ENCODE measurements at places on chromosomes 1 and 21.

GRCh38 chr21:33975548-33976081 is 60.0 kb upstream of the ATP5PO start:
- no peaks in the 10 kb centered on the region for H3K27me3 ChIP-seq
- peaks cover 5% of the 10 kb centered on the region for H3K4me1 ChIP-seq
- no peaks in the 10 kb centered on the region for H3K36me3 ChIP-seq

DNA sequence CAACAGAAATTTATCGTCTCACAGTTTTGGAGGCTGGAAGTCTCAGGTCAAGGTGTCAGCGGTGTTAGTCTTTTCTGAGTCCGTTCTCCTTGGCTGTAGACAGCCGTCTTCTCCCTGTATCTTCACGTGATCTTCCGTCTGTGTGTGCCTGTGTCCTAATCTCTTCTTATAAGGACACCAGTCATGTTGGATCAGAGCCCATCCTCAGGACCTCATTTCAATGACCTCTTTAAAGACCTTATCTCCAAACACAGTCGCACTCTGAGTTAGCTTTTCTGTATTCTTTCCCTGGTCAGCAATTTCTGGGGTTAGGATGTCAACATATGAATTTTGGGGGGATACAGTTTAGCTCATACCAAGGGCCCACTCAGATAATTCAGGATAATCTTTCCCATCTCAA is 247.7 kb downstream of the PRDM2 start:
- H3K27me3 ChIP-seq = no peaks in the 10 kb centered on the region
- peaks cover 4% of the 10 kb centered on the region for H3K36me3 ChIP-seq
- no peak overlapping the region for H3K4me3 ChIP-seq
- H3K4me1 ChIP-seq = no peaks in the 10 kb centered on the region
- H3K27ac ChIP-seq = no peak overlapping the region

DNA sequence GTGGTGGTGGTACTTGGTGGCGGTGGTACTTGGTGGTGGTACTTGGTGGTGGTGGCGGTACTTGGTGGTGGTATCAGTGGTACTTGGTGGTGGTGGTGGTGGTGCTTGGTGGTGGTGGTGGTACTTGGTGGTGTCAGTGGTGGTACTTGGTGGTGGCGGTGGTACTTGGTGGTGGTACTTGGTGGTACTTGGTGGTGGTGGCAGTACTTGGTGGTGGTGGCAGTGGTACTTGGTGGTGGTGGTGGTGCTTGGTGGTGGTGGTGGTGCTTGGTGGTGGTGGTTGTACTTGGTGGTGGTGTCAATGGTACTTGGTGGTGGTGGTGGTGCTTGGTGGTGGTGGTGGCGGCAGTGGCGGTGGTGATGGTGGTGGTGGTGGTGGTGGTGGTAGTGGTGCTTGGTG is 20.2 kb downstream of the COQ8A start:
- H3K27ac ChIP-seq = no peak overlapping the region
- H3K4me1 ChIP-seq = no peaks in the 10 kb centered on the region
- H3K27me3 ChIP-seq = no peaks in the 10 kb centered on the region
- no peak for DNase-seq
- H3K36me3 ChIP-seq = peaks cover 6% of the 10 kb centered on the region

GRCh38 chr1:157034137-157034800 is 11.3 kb downstream of the ARHGEF11 start:
- no peak for DNase-seq
- H3K27ac ChIP-seq = no peak overlapping the region
- no peak overlapping the region for H3K4me3 ChIP-seq
- no peaks in the 10 kb centered on the region for H3K36me3 ChIP-seq

DNA sequence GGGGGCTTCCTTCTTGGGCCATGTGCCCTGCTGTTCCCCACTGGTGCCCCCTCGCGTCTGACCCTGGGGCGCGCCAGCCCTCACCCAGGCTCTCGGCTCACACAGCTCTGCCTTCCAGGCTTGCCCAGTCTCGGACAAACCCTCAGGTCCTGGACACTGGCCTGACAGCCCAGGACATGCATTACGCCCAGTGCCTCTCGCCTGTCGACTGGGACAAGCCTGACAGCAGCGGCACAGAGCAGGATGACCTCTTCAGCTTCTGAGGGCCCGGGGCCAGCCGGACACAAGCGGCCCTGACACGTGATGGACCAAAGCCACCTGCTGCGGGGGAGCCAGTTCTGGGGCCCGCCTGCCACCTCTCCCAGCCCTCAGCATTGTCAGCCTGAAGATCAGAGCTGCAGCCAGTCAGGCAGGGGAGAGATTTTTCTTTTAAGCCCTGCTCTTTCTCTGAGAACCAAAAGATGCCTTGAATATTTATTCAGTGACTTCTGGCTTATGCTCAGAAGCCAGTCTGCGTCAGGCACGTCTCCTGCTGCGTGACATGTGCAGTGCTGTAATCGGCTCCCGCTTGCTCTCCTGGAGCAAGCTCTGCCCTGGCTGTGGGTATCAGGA is 23.4 kb downstream of the LDLRAP1 start:
- H3K4me3 ChIP-seq = no peak overlapping the region
- no peak overlapping the region for H3K27ac ChIP-seq
- 0 out of 2 replicates have a peak, but pooled peaks cover 5% of the 10 kb centered on the region for H3K36me3 ChIP-seq
- no peaks in the 10 kb centered on the region for H3K27me3 ChIP-seq
- DNase-seq = peak; percentile 61

DNA sequence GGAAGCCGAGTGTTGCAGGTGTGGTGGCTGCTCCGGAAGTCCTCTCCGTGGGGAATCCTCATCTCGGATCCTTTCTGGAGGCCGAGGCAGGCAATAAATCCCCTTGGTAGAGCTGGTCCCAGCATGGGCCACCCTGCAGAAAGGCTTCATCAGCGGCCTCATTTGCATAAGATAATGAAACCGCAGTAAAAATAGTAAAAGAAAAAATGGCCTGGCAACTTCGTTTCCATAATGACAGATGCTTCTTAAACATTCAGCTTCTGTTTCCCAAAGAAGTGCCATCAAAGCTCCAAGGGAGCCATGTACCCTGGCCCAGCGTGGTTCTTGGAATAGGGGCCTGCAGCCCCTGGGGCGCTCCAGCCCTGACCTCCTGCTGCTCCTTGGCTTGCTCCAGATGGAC is 244.1 kb downstream of the GRIK3 start:
- H3K27me3 ChIP-seq = no peaks in the 10 kb centered on the region
- no peak for DNase-seq
- H3K27ac ChIP-seq = no peak overlapping the region
- H3K4me1 ChIP-seq = no peaks in the 10 kb centered on the region
- H3K4me3 ChIP-seq = no peak overlapping the region

GRCh38 chr1:213688655-213689054 is 299.1 kb upstream of the PROX1 start:
- no peak for DNase-seq
- no peaks in the 10 kb centered on the region for H3K4me1 ChIP-seq
- 0 out of 2 replicates have a peak, but pooled peaks cover 2% of the 10 kb centered on the region for H3K27me3 ChIP-seq

DNA sequence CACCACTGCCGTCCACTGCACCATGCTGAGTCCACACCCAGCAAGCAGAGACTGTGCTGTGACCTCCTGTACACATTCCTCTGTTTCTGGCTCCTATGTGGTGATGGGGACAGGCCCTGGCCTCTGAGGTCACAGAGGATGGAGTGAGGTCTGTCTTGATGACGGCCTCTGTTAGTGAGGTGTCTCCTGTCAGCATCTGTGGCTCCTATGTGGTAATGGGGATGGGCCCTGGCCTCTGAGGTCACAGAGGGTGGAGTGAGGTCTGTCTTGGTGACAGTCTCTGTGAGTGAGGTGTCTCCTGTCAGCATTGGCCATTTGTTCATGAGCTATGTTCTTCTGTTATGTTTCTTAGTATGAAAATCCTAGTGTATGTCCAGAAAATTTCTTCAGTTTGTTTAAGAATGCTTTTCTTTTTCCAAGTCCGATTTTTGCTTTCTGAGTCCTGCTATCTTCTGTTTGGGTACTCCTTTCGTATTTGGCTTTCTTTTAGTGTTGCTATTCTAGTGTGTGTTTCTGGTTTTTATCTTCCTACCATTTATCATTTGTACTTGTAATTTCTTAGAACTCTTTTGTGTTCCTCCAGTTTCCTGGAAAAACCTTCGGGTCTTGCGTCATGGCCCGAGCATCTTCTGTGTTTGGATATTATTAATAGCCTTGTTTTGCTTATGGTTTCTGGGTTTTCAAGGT is 13.4 kb downstream of the SNAP47 start:
- H3K4me3 ChIP-seq = no peak overlapping the region
- no peaks in the 10 kb centered on the region for H3K27me3 ChIP-seq
- DNase-seq = no peak
- H3K4me1 ChIP-seq = no peaks in the 10 kb centered on the region
- H3K27ac ChIP-seq = no peak overlapping the region

DNA sequence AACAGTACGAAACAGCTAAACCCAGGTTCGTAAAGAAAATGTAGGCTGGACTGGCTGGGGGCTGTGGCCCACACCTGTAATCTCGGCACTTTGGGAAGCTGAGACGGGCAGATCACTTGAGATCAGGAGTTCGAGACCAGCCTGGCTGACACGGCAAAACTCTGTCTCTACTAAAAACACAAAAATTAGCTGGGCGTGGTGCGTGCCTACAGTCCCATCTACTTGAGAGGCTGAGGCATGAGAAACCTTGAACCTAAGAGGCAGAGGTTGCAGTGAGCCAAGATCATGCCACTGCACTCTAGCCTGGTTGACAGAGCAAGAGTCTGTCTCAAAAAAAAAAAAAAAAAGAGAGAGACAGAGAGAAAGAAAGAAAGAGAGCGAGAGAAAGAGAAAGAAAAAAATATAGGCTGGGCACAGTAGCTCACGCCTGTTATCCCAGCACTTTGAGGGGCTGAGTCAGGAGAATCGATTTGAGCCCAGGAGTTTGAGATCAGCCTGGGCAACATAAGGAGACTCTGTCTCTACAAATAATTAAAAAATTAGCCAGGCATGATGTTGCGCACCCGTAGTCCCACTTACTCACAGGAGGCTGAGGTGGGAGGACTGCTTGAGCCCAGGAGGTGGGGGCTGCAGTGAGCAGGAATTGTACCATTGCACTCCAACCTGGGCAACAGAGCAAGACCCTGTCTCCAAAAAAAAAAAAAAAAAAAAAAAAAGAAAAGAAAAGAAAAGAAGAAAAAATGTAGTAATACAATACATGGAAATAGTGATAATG is 35.7 kb downstream of the CAPZB start:
- no peaks in the 10 kb centered on the region for H3K27me3 ChIP-seq
- H3K4me1 ChIP-seq = peaks cover 10% of the 10 kb centered on the region
- H3K4me3 ChIP-seq = no peak overlapping the region
- DNase-seq = no peak

DNA sequence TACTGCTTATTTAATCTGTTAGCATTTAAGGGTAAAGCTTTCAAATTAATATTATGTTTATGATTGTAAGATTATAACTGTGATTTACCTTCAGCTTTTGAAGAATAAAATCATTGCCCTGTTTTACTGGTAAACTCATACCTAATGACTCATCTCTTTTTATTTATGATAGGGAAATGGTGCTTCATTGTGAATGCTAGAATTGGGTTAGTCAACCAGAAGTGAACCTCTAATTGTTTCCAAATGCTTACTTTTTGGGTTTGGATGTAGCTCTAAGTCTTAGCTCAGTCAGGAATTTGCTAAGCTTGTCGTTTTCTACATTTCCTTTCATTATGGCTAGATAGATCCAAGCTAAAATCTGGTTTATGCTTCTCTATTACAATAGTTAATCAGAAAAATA is 59.4 kb downstream of the SLC30A7 start:
- no peaks in the 10 kb centered on the region for H3K27me3 ChIP-seq
- H3K27ac ChIP-seq = no peak overlapping the region
- H3K36me3 ChIP-seq = peaks cover 14% of the 10 kb centered on the region
- H3K4me3 ChIP-seq = no peak overlapping the region

DNA sequence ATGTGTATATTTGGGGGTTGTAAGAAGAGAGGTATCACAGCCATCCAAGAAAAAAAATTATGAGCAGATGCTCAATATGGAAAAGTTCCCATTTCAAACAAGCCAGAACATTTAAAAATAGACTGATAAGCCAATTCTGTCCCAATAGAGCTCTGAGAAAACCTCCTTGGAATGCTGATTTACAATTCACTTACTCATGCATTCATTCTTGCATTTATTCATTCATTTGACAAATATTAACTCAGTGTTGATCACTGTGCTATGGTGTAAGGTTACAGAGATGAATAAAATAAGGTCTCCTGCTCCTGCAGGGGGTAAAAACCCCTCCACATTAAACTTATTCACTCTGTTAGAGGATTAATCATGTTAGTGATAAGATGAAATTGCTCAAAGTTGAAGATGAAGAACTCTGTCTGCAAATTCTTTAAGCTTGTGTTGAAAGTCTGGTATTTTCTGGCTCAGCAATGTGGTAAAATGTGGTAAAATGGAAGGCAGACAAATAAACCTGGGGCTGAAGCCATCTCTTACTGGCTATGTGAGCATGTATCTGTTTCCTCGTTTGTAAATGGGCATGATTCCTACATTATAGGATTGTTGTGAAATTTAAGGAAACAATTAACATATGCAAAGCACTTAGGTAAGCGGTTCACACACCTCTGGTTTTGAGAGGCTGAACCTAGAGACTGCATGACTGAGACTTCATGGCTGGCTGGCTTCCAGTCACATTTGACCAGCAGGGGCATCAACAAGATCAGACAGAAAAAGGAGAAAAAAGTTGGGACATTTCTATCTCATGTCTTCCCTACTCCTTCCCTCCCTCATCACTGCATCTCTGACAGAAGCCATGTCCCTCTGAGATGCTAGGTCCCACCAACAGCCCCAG is 45.0 kb upstream of the DAB1 start:
- H3K4me3 ChIP-seq = no peak overlapping the region
- DNase-seq = no peak
- no peaks in the 10 kb centered on the region for H3K27me3 ChIP-seq
- peaks cover 8% of the 10 kb centered on the region for H3K4me1 ChIP-seq
- H3K27ac ChIP-seq = no peak overlapping the region
- peaks cover 4% of the 10 kb centered on the region for H3K36me3 ChIP-seq

- no peak for DNase-seq
- no peak overlapping the region for H3K27ac ChIP-seq
- H3K36me3 ChIP-seq = peaks cover 10% of the 10 kb centered on the region
- no peaks in the 10 kb centered on the region for H3K4me1 ChIP-seq
- H3K27me3 ChIP-seq = no peaks in the 10 kb centered on the region
- no peak overlapping the region for H3K4me3 ChIP-seq
Observed at GRCh38 chr1:212359794-212360479, 54.7 kb downstream of the PACC1 start.

DNA sequence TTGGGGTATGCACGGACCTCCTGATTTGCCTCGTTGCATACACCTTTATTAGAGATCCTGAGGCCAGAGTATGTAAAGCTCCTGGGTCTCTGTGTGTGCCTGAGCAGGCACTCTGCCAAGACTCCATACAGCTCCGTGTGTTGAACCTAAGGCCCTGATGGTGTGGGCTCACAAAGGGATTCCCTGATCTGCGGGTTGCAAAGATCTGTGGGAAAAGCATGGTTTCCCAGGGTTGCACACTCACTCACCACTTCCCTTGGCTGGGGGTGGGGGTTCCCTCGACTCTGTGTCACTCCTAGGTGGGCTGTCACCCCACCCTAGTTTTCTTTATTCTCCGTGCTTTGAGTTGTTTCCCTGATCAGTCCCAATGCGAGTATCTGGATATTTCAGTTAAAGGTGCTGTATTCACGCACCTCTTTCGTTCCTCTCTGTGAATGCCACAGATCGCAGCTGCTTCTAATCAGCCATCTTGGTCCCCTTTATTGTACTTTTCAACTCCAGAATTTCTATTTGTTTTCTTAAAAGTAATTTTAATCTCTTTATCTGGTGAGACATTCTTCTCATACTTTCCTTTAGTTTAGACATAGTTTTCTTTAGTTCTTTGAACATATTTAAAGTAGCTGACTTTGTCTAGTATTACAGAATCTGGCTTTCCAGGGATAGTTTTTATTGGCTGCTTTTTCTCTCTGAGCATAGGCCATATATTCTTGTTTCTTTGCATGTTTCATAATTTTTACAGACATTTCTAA is 39.0 kb upstream of the F3 start:
- no peak overlapping the region for H3K27ac ChIP-seq
- H3K4me3 ChIP-seq = no peak overlapping the region
- no peak for DNase-seq
- H3K27me3 ChIP-seq = no peaks in the 10 kb centered on the region
- H3K36me3 ChIP-seq = peaks cover 23% of the 10 kb centered on the region

All from H9 (cell line).